Stimulated activated CD4-positive, alpha-beta T cell treated with anti-CD3 and anti-CD28 coated beads, TNF-alpha, amount 100 ng/mL, for 48 hours (primary cell): ENCODE measurements at places on chromosomes 12 and 14.
A peak's percentile ranks its signal among the peaks of the same experiment; 100 is the strongest.

- no peak for DNase-seq
Observed at GRCh38 chr12:11855983-11856374, 206.5 kb downstream of the ETV6 start.

- no peak for DNase-seq
Observed at GRCh38 chr14:71142375-71143038, 235.2 kb downstream of the PCNX1 start.

DNA sequence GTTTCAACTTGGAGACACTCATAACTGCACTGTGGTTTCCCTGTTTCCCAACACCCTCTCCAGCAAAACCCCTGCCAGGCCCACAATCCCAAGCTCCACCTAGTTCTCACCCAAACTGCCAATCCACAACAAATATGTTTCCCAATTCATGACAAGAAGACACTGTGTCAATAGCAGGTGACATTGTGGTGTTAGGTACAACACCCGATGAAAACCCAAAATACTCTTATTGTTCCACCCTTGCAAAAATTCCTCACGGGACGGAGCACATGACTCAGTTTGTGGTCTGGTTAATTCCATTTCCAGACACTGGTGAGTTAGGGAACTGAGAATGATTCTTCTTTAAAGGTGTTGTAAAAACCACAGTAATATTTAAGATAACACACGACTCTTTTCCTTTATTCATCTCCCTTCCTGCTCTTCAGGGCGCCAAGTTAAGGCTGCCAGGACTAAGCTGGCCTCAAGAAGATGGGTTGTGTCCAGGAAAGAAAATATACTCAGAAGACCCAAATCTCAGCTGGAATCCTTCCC lies 735.5 kb downstream of the MED13L start:
- DNase-seq: no peak

DNA sequence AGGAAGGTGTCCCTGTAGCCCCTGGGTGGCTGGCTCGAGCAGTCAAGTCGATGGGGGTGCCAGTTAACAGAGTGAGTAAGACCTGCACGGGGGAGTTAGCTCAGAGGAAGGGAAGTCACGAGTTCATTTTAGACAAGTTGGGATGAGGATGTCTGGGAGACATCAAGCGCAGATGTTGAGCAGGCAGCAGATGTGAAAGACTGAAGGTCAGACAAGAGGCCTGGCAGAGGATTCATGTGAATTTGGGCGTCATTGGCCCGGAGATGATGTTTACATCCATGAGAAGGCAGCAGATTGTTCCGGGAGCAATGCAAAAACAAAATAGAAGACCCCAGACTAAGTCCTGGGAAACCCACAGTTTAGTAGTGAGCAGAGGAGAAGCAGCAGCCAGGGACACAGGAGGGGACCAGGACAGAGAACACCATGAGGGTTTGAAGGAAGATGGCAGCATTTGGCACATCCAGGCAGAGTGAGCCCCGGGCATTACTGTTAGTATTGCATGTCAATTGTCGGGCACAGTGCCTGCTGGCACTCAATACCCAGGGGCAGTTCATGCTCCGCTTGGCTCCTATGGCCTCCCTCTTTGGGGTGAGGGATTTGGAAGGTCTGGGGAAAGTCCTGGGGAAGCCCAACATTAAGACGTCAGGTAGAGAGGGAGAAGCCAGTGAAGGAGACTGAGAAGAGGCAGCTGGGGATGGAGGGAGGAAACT lies 15.1 kb downstream of the LTBP2 start:
- DNase-seq: no peak

DNA sequence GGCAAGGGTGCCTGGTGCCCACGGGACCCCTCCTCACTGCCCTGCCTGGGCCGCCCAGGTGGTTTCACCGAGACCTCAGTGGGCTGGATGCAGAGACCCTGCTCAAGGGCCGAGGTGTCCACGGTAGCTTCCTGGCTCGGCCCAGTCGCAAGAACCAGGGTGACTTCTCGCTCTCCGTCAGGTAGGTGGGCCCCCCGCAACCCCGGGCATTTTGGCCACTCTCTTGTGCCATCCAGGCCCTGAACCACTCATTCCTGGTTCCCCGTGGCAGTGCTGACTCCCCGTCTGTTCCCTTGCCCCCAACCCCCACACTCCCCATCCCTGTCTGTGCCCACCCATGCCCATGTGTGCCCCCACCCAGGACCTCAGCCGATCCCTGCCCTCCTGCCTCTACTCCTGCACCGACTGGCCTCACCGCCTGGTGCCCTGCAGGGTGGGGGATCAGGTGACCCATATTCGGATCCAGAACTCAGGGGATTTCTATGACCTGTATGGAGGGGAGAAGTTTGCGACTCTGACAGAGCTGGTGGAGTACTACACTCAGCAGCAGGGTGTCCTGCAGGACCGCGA lies 480 bp downstream of the PTPN6 start:
- no peak for DNase-seq

DNA sequence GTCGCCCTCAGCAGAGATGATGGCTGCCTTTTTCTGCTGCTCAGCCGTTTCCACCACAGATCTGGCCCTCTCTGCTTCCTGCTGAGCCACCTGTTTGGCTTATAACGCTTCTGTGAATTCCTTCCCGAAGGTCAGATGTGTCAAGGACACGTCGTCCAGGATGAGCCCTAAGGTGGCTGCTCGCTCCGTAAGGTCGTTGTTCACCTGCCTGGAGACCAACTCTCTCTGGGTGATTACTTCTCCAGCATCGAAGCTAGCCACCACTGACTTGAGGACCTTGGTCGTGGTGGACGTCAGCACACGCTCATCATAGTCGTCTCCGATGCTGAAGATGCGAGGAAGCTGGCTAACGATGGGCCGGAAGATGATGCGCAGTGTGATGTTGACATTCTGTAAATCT lies 11.7 kb upstream of the ASB8 start:
- no peak for DNase-seq

DNA sequence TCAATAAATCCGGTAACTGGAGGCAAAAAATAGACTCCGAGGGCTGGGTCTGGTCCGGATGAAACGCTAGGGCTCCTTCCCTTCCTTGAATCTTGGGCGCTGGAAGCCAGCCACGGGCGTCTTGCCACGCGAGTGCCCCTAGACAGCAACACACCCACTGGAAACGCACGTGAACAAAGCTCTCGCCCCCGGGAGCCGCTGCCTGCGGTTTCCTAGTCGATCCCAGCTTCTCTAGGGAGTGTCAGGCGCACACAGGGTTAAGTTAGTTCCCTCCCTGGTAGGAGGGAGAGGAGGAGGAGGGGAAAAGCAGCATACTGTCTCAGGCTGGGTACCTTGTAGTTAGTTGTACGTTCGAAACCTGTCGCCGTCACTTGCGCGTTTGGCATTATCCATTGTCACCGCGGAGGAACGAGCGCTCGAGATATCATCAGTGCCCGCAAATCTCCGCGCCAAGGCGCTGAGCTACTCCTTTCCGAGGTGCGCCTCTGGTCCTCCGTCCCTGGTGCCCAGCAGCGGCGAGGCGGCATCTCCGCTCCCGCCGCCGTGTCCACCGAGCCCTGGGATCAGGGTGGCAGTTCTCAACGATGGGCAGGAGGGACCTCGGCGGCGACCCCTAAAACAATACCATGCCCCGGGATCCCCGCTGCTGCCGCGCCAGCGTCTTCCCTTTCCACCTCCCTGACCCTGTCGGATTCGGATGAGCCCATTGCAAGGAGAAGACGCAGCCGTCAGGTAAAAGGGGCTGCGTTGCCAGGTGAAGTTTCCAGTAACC lies at the start of gene FLRT2:
FLRT2 (plus strand) TSS at position 342 of the 772 bp plus-strand sequence. CDS start 91,371 bp downstream, outside the sequence.
- DNase-seq: no peak

GRCh38 chr14:54329082-54329695 lies 67.6 kb upstream of the CDKN3 start:
- no peak for DNase-seq

GRCh38 chr12:102093319-102093718 lies 26.6 kb downstream of the NUP37 start:
- DNase-seq: no peak

DNA sequence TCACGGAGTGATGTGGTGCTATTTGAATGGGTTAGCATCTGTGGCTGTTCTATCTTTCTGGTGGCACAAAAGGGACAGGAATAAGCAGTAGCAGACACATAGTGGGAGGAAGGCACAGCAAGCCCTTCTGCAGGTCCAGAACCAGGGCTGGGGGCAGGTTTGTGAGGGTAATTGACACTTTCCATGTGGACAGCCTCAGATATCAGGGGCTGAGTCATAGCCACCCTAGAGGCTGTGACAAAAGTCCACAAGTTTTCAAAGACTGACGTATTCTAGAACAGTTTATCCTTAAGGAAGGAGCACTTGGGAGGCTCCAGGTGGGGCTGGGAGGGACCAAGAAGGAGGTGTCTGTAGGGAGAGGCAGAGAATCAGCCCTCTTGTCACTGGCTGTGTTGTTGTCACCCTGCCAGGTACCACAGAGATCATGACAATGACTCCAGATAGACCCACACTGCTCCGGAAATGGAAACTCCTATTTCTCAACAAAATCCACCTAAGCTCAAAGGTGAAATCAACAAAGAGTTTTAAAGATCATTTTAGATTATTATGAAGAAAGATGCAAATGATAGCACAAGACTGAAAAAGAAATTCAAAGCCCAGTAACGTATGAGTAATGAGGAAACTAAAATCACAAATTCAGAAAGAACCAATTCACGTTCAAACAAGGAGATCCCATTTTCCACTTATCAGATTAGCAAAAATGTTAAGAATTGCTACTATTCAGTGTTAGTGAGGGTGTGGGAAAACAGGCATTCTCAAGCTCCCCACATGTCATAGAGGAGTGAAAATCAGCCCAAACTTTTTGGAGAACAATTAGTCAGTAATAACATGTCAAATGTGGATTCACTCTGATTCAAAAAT lies 48.3 kb downstream of the NFKBIA start:
- DNase-seq: peak; percentile 53

- DNase-seq: no peak
Observed at GRCh38 chr14:64293976-64294671, at the start of gene ESR2. TSS of gene ESR2 (minus strand) at chr14:64294371. CDS start at chr14:64282985, 11,386 bp downstream.
